ENCODE measurements at places on chromosomes 7 and 10. TPM values are rescaled to one million over a fixed set of nuclear protein-coding genes. Genes with fewer than 3 reads are reported as not detected.

Gene NEBL
- total RNA-seq, result 0.33 TPM

GRCh38 chr7:89966067-89966664, 188.1 kb upstream of the STEAP1 start:
- no peaks in the 10 kb centered on the region for H3K36me3 ChIP-seq
- H3K27me3 ChIP-seq, result no peaks in the 10 kb centered on the region
- DNase-seq, result no peak
- H3K27ac ChIP-seq, result no peak overlapping the region
- H3K4me1 ChIP-seq, result no peaks in the 10 kb centered on the region

Gene SPDYE9
- not detected for total RNA-seq

DNA sequence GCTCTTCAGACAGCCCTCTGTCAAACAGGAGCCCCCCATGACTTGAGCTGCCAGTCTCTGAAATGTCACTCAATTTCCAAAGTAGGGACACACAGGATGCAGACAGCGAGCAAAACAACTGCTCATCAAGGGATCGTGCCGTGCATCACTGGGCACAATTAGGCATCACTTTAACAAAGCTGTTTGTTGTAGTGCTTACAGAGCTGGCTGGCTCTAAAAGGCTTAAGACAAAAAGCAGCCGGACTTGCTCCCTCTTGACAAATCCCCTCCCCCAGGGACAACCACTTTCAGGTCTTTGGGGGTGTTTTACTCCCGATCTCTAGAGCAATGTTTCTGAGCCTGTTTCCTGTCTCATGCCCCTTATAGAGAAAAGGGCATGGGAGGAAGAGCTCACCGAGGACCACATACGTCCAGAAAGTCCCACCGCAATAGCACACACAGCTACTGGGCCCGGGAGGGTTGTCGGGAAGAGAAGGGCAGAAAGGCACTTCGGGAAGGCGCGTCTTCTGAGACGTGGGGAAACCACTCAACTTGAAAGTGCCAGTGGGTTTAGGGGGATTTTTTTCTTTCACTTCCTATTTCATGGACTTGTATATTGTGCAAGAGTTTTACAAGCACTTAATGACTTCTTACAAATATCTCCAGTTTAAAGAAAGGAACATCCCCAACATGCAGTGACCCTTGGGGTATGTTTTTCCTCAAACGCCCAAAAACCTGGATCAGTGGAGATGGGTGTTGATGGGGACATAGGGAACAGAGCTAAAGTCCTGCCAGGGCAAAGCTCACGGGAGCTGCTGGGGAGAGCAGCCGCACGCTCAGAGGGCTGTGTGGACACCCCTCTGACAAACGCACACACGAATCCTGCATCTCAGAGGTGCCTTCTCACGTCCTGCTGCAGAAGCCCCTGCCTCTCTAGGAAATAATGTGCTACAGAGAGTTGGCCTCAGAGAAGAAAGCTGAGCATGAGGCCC, 27.1 kb downstream of the LRRC20 start:
- H3K4me1 ChIP-seq, result peaks cover 9% of the 10 kb centered on the region
- DNase-seq, result peak; percentile 39
- no peak overlapping the region for H3K4me3 ChIP-seq
- no peak overlapping the region for H3K27ac ChIP-seq
- H3K27me3 ChIP-seq, result no peaks in the 10 kb centered on the region

DNA sequence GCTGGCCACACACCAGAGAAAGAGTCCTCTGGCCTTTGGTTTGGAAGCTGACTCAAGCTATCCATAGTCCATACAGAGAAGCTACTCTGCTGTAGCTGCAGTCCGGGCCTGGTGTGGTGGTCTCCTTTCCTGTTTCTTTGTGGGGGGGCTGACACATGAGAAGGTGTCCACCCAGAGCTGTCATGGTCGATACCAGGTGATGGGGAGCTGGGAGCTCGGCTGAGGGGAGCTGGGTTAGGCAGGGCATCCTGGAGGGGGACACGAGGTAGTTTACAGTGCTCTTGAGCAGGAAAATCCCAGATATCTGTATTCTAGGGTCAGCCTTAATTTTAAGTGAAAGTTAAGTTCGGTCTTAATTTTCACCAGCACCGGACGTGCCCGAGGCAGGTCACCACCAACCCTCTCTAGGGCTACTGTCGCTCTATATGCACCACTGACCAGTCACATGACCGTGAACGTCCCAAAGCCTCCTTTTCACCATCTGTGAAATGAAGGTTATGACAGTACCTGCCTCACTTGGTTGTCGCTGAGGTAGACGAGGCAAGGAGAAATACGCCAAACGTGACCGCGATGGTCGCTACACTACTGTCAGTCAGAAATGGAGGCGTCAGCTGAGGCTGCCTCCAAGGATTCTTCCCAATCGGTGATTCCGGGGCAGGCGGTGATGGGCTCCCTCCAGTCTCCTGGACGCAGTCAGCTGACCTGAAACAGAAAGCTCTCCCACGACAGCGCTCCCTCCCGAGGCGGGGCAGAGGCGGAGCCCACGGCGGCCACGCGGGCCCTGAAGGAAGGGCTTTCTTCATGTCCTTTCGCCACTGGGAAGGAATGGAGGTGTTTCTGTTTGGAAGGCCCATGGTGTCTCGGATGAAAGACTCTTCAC, 69.4 kb upstream of the SHH start:
- H3K4me1 ChIP-seq, result peaks cover 4% of the 10 kb centered on the region
- H3K4me3 ChIP-seq, result no peak overlapping the region
- no peak for DNase-seq
- H3K36me3 ChIP-seq, result no peaks in the 10 kb centered on the region

Gene NOLC1
- total RNA-seq, result 23.4 TPM

DNA sequence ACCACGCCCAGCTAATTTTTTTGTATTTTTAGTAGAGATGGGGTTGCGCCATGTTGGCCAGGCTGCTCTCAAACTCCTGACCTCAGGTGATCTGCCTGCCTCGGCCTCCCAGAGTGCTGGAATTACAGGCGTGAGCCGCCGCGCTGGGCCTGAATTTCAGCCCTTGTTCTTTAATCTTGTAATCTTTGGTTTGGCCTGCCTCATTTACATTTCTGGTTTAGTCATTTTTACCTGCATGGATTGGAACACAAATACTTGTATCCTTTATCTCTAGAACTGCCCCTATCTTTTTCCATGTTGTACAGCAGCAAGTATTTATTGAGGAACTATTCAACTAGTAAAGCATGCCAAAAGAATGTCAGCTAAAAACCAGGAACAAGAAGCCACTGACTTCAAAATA, 195.6 kb upstream of the FRMD4A start:
- no peaks in the 10 kb centered on the region for H3K36me3 ChIP-seq
- no peak overlapping the region for H3K27ac ChIP-seq
- H3K4me3 ChIP-seq, result no peak overlapping the region
